ENCODE measurements at places on chromosomes 11 and 22.

DNA sequence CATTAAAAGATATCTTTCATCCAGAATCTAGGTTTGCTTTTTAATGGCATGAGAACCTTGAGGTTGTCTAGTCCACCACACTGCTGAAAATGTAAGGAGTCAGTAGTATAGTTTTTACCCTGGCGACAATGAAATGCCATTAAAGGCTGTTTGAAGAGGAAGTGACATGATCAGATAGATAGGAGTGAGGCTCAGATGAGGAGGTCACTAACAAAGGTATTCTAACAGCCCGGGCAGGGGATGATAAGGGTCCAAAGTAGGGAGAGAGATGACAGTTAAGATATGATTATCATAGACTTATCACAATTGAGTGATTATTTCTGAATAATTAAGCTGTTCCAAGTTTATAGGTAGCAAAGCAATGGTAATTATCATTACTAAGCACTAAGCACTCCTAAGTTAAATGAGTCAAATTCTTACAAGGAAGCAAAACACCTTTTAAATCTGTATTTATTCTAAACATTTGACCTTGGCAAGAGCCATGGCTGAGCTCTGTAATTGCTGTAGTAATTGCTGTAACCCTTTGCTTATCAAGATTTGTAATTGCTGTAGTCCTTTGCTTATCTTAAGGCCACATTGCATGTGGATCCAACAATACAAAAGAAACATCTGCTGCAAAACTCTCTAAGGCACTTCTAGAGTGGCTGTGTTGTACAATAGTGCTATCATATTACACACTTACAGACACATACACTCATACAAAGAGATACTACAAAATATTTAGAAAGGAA lies 92.6 kb downstream of the ENTHD1 start:
- no peak for DNase-seq

DNA sequence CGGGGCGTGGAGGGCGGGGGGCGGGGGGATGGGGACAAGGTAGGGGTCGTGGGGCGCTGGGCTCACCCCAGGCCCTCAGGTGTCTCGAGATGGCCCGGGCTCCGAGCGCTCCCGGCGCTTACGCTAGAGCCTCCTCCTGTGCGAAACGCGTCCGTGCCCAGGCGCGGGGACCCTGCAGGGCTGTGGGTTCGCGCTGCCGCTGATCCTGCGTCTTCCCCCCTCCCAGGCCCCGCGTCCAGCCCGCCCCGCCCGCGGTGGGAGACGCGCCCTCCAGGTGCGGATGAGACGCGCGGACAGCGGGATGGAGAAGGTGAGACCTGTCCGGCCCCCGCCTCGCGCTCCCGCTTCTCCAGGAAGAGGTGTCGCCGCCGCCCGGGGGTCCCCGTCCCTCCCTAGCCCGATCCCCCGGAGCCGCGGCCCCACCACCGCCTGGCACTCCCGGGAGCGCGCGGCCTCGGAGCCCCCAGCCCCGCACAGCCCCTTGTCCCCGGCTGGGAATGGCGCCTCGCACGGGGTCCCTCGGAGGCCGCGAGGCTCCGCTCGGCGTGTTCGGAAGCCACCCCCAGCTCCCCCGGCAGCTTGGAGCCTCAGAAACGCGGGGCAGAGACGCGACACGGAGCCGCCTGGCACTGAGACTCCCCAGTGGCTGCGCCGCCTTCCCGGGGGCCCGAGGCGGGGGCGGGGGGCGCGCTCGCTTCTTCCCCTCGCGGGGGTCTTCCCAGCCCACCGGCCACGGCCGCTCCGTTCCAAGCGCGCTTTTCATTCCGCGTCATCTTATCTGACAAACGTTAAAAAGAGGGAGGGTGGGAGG lies 27.6 kb upstream of the TOLLIP start:
- no peak for DNase-seq

GRCh38 chr11:36699271-36699670 lies 101.2 kb upstream of the RAG2 start:
- DNase-seq, result no peak

DNA sequence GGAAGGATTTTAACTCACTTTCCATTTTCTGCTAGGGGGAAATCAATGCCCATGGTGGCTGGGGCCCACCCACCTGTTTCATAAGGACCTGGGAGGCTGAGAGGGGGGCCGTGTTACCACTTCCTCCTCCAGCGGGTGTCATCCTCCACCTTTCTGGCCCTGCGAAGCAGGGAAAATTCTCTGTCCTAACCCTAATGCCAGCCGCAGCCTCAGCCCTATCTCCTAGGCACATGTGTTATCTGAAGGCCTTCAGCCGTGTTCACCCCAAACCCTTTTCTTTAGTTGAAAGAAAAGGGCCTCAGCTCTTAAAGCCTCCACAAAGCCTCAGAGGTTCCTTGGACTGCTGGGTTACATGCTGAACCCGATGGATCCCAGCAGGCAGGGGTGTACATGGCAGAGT lies 55.4 kb upstream of the NECTIN1 start:
- DNase-seq, result no peak

DNA sequence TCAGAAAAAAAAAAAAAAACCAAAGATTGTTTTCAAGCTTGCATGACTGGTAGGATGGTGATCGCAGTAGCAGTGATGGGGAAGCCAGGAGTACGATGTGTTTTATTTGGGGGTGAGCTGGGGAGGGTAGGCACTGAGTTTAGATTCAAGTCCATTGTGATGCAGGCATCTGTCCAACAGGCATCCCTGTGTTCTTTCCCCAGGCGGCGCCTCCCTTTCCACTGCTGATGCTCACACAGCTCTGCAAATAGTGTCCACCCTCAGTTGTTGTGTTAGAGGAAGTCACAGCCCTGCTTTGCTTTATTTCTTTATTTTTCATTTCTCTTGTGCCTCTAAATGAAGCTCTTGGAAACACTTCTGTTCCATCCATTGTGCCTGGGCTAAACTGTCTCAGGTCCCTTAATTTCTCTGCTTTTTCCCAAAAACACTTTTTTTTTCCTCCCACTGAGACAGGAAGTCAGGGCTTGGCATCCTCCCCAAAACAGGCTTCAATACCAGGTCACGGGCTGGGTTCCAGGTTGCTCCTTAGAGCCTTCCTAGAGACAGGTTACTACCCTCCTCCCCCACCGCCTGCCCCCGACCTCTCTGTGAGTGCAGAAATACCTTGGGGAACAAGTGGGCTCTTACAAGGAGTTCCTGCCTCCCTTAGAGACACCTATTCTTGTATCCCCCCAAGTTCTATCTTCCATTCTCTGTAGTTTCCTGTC lies 38.6 kb upstream of the HSPA8 start:
- no peak for DNase-seq

- DNase-seq, result no peak
Measured at GRCh38 chr11:109798521-109798920, 294.7 kb upstream of the ZC3H12C start.

- no peak for DNase-seq
Measured at GRCh38 chr11:72358466-72359405, 75.6 kb downstream of the CLPB start.

DNA sequence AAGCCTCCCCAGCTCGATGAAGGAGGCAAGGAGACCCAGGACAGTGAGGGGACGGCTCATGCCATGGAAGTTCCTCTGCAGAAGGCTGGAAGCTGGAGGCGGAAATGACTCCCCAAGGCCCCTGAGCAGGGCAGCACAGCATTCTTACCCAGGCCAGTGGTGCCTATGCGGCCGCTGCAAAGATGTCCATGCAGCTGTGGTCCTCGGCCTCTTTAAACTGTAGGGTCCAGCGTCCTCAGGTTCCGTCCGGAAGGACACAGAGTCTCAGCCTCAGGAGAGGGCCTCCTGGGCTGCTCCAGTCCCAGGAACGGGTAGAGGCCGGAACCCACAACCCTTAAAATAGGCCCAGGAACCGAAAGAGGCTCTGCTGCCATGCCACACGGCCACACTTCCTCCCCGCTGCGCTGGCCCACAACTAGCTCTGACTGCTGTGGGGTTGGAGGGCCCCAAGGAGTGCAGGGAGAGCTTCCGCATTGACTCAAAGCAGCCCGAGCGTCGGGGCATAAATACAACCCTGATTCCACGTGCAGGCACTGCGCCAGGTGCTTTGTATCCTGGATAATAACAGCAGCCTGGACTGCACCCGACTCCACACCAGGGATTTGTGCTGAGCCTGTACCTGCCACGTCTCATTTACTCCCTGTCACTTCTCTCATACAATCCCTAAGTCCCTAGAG lies 5.5 kb downstream of the KIAA0930 start:
- no peak for DNase-seq

GRCh38 chr22:23888615-23889401 lies 5.4 kb upstream of the MIF start:
- no peak for DNase-seq

DNA sequence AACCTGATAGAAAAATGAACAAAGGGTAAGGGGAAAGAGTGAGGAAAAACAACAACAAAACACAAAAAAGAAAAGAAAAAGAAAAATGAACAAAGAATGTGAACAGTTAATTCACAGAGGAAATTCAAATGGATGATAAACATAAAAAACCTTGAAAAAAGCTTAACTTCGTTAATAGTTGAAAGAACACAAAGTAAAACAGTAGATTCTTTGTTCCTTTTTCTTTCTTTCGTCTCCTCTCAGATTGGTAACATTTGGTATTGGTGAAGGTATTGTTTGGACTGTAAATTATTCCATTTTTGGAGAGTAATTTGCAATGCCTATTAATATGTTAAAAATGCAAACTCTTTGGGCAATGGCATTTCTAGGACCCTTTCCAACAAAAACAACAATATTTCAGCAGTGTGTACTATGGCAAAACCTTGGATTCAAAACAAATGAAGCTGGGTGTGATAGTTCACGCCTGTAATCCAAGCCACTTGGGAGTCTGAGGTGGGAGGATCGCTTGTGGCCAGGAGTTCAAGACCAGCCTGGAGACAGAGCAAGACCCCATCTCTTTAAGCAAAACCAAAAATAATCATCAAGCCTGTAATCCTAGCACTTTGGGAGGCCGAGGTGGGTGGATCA lies 3.3 kb upstream of the BACE1 start:
- DNase-seq, result no peak

DNA sequence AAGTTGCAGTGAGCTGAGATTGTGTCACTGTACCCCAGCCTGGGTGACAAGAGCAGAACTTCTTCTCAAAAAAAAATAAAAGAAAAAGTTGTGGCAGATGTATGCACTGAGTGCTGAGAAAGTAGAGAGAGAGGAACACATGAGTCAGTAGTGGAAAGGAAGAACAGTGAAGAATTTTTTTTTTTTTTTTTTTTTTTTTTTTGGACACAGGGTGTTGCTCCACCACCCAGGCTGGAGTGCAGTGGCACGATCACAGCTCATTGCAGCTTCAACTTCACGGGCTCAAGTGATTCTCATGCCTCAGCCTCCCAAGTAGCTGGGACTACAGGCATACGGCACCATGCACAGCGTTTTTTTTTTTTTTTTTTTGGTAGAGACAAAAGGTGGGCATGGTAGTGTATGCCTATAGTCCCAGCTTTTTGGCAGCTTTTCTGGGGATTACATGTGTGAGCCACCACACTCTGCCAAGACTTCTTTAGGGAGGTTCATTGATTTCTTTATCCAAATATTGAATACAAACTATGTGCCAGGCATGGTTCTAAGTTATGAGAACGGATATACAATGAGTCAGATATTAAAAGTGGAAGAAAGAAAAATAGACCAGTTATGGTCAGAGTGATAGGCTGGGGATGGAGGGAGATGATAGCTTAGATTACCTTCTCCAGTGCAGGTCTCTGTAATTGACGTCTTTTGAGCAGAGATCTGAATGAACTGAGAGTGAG lies 62.0 kb downstream of the YAP1 start:
- no peak for DNase-seq

DNA sequence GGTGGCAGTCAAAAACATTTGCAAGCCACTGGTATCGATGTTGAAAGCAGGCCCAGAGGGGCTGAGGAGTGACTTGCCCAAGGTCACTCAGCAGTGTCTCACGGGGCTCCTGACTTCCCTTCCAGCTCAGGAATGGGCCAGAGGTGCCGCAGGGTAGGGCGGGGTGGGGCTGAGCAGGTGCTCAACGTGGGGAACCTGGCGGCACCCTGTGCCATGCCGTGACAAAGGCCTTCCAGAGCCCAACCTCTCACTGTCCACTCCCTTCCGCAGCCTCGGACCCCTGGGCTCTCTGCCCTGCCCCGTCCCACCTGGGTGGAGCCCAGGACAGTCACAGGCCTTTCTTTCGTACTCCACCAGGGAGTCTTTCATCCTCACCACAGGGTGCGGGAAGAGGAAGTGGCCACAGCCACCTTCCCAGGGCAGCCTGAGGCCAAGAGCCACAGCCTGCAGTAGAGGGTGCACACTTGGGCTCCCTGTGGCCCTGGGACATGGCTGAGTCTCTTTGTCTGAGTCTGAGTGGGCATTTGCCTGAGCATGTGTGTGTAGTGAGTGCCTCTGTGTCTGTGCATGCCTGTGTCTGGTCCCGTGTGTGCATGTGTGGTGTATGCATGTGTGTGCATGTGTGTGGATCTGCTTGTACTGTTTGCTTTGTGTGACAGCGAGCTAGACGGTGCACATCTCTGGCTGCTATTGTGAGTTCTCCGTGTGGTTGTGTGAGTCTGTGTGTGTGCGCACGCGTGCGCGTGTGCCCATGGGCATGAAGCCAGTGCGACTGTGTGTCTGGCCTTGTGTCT lies 6.0 kb upstream of the LIF start:
- no peak for DNase-seq

GRCh38 chr22:35561796-35562526 lies 21.3 kb downstream of the RASD2 start:
- DNase-seq, result no peak

DNA sequence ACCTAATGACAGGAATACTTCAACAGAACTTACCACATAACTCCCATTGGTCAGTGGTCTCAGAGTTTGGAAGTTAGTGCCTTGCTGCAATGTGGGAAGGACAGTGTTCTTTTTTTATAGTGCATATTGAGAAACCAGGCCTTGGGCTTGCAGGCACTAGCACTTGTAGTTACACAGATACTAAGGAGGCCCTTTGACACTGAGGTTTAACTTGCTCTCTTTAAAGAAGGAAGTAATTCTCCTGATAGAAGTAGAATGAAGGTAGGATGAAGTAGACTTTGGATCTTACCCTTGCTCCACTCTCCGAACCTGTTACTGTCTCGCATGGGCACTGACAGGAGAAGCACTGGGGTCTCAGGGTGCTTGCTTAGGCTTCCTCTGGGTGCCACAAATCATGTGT lies 31.0 kb upstream of the ST14 start:
- no peak for DNase-seq

- DNase-seq, result no peak
Measured at GRCh38 chr11:120236169-120237107, 3.5 kb upstream of the POU2F3 start.

All from stimulated activated CD8-positive, alpha-beta memory T cell treated with anti-CD3 and anti-CD28 coated beads, Interleukin-4, amount 100 ng/mL, for 1 hour (primary cell).